ENCODE measurements at places on chromosomes 3 and 15. TPM values are rescaled to one million over a fixed set of nuclear protein-coding genes. Genes with fewer than 3 reads are reported as not detected.

DNA sequence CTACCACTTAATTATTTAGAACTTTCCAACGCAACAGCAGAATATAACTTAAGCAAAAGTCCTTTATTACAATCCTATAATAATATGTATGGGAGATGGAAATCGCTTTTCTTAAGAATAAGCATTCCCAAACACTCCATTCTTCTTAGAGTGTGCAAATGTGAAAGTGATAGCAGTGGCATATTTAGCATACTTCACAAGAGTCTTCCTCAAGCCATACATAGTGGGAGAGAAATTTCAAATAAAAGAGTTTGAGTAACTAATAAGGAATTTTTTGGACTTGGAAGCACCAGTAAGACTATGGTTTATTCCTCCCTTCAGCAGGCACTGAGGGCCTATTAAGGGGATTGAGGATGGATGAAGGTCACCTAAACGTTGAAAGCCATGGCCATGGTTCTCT lies 22.1 kb upstream of the BNC1 start:
- H3K36me3 ChIP-seq: no peaks in the 10 kb centered on the region
- H3K4me3 ChIP-seq: peak overlapping the region; percentile 47
- no peaks in the 10 kb centered on the region for H3K27me3 ChIP-seq
- peaks cover 34% of the 10 kb centered on the region for H3K4me1 ChIP-seq
- no peak for DNase-seq

- DNase-seq: no peak
- no peak overlapping the region for H3K4me3 ChIP-seq
- peaks cover 3% of the 10 kb centered on the region for H3K27me3 ChIP-seq
- no peak overlapping the region for H3K27ac ChIP-seq
- peaks cover 8% of the 10 kb centered on the region for H3K36me3 ChIP-seq
- H3K4me1 ChIP-seq: peaks cover 10% of the 10 kb centered on the region
Observed at GRCh38 chr15:92719021-92719420, 63.4 kb upstream of the FAM174B start.

DNA sequence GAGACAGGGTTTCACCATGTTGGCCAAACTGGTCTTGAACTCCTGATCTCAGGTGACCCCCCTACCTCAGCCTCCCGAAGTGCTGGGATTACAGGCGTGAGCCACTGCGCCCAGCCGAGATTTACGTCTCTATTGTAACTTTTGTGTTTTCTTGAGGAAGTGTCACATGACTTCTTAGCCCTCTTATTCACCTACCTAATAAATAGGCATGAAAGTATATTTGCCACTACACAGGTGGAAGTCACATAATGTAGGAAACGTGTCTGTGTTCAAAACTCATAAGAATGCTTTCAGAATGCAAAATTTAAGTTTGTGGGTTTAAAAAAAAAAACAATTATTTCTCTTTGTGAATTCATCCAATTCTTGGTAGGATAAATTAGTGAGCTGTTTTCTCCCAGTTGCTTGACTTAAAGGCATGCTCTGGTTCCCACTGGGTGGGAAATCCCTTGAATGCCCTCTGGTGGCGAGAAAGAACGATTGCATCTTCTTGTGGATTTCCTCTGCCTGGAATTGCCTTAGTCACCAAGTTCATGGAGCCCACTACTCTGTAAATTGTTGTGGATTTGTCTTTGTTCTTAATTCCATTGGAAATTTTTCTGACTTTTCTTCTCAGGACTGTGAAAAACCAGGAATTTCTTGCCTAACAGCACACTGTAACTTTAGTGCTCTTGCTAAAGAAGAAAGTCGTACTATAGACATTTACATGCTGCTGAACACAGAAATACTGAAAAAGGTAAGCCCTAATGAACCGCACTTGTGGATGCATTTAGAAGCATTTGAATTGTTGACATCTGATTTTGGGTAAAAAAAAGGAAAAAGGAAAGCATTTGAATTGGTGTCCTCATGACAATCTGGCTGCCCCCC lies 82.2 kb upstream of the CTDSPL start:
- no peak overlapping the region for H3K4me3 ChIP-seq
- DNase-seq: no peak
- peaks cover 5% of the 10 kb centered on the region for H3K4me1 ChIP-seq
- no peaks in the 10 kb centered on the region for H3K27me3 ChIP-seq
- no peak overlapping the region for H3K27ac ChIP-seq
- H3K36me3 ChIP-seq: peaks cover 28% of the 10 kb centered on the region

GRCh38 chr15:45117308-45118130 lies 3.4 kb downstream of the DUOXA2 start:
- peaks cover 60% of the 10 kb centered on the region for H3K27me3 ChIP-seq
- H3K4me1 ChIP-seq: peaks cover 11% of the 10 kb centered on the region
- H3K4me3 ChIP-seq: peak overlapping the region; percentile 68

DNA sequence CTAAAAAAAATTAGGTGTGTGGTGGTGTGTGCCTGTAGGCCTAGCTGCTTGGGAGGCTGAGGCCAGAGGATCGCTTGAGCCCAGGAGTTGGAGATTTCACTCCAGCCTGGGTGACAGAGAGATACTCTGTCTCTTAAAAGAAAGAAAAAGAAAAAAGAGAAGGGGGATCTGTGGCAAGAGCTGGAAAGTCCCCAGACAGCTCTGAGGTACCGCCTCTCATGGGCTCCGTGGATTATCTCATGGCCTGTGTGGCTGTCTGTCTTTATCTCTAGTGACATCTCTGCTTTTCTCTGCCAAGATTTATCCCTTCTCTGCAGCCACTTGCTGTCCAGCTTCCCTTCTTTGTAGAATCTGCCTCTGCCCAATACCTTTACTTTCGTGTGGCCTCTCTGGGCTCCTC lies 5.7 kb downstream of the EXOSC7 start:
- peaks cover 12% of the 10 kb centered on the region for H3K36me3 ChIP-seq
- no peaks in the 10 kb centered on the region for H3K27me3 ChIP-seq
- no peak overlapping the region for H3K4me3 ChIP-seq
- H3K27ac ChIP-seq: no peak overlapping the region
- H3K4me1 ChIP-seq: peaks cover 42% of the 10 kb centered on the region

DNA sequence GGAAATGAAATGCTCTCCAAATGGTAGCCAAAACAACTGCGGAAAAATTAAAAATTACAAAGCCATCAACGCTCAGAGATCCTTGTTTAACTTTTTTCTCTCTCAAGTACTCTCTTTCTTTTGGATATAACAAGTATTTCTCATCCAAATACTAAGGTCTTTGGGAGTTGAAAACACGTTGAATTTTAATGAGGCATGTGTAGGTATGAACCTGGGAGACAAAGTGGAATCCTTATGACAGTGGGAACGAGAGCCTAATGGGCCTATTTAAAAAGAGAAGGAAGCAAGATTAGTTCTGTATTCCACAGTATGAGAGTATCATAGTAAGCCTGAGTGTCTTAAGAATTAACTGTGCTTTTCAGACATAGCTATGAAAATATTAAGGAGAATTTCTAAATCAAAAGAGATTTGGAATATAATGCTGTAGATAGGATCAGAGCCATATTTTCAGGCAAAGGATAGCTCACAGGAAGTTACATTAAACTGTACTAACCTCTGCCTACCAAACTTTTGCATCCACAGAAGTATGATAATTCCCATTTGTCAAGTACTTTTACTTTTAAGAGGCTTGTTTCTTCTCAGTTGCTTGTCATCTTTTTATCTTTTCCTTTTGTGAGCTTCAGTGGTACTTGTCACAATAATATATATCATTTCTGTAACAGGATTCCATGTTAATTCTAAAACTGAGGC lies 759 bp downstream of the CD96 start:
- H3K4me1 ChIP-seq: peaks cover 14% of the 10 kb centered on the region
- no peak overlapping the region for H3K27ac ChIP-seq
- no peaks in the 10 kb centered on the region for H3K27me3 ChIP-seq
- H3K4me3 ChIP-seq: no peak overlapping the region

- DNase-seq: no peak
- H3K4me1 ChIP-seq: peaks cover 32% of the 10 kb centered on the region
- no peaks in the 10 kb centered on the region for H3K36me3 ChIP-seq
- H3K27me3 ChIP-seq: no peaks in the 10 kb centered on the region
- H3K27ac ChIP-seq: no peak overlapping the region
Observed at GRCh38 chr15:38128341-38128781, 124.3 kb upstream of the SPRED1 start.

The FOXB1 gene
- 0.60 TPM for total RNA-seq

The SIDT1 gene
- 0.83 TPM for total RNA-seq

The SLC9A9 gene
- 0.50 TPM for total RNA-seq
